ENCODE measurements at places on chromosomes 11 and 22.

DNA sequence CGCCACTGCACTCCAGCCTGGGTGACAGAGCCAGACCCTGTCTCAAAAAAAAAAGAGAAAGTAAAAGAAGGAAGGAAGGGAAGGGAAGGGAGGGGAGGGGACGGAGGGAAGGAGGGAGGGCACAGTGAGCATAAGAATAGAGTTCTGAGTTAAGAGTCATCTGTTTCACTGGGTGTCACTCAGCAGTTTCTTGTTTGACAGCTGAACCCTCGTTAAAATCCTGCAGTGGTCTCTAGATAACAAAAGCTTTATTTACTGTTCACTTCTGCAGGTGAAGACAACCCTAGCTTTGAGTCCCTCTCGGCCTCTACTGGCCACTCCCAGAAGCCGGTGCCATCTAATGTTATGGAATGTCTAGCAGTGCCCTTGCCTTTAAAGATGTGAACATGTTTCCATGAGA, 71.2 kb downstream of the CLPB start:
- H3K27ac ChIP-seq: no peak overlapping the region
- no peak overlapping the region for H3K4me3 ChIP-seq
- no peaks in the 10 kb centered on the region for H3K36me3 ChIP-seq
- DNase-seq: no peak
- no peaks in the 10 kb centered on the region for H3K27me3 ChIP-seq
- H3K4me1 ChIP-seq: no peaks in the 10 kb centered on the region

- no peaks in the 10 kb centered on the region for H3K36me3 ChIP-seq
- H3K4me3 ChIP-seq: no peak overlapping the region
- no peaks in the 10 kb centered on the region for H3K4me1 ChIP-seq
- H3K27me3 ChIP-seq: no peaks in the 10 kb centered on the region
These were observed 146.8 kb downstream of the DBX1 start for GRCh38 chr11:20013346-20014066.

- no peak overlapping the region for H3K27ac ChIP-seq
- no peak overlapping the region for H3K4me3 ChIP-seq
These were observed 29.7 kb upstream of the TEF start for GRCh38 chr22:41352058-41352457.

DNA sequence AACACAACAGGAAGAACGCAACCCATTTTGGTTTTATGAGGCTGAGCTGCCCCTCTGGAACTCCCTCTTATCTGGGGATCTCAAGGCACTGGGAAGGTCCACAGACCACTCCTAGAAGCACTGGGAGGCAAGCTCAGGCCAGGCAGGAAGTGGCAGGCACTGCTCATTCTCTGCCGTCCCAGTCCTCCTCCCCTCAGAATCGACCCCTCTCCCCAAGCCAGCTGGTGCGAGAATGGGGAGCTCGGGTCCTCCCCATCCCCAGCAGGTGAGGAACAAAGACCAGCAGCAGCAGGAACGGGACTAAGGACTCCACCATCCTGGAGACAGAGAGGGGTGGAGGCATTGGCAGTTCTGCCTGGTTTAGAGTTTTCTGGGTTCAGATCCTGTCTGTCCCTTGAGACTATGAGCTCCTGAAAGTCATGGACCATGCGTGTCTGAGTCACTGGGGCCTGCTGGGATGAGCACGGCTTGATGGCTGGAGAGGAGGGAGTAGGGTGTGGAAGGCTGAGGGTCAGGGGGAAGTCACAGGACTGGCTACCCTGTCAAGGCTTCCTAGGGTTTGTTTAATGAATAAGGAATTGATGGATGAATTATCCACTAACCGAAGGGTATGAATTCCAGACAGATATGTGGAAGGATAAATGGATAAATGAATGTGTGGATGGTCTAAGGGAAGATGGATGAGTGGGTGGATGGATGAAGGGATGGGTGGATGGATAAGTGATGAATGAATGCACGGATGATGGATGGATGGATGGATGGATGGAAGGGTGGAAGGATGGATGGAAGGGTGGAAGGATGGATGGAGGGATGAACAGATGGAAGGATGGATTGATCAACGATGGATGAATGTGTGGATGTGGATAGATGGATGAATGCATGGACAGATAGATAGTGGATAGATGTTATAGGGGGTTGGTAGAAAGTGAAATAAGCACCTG, 6.4 kb downstream of the MYEOV start:
- no peak overlapping the region for H3K27ac ChIP-seq
- H3K36me3 ChIP-seq: no peaks in the 10 kb centered on the region
- no peak overlapping the region for H3K4me3 ChIP-seq
- H3K27me3 ChIP-seq: no peaks in the 10 kb centered on the region
- DNase-seq: no peak

- H3K4me1 ChIP-seq: peaks cover 50% of the 10 kb centered on the region
- no peak for DNase-seq
- no peak overlapping the region for H3K4me3 ChIP-seq
- H3K27me3 ChIP-seq: no peaks in the 10 kb centered on the region
These were observed 21.0 kb downstream of the RPL3 start for GRCh38 chr22:39298241-39298987.

DNA sequence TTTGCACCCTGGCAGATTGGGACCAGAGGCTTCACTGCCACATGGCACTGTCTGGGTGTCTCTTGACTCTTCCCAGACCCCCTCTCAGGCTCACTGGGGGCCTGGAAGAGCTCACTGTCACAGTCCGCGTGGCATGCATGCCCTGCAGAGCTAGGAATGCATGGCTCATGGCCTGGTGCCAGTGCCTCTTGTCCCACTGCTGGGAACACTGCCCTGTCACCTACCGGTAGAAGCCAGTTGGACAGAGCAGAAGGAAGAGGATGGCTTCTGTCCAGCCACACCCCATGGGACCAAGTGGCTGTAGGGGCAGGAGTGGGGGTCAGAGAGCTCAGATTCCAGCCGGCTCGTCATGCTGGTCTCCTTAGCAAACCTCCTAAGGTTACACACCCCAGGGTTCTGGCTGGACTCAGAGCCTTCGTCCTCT, 29.7 kb downstream of the MB start:
- no peak for DNase-seq
- H3K27me3 ChIP-seq: no peaks in the 10 kb centered on the region
- no peaks in the 10 kb centered on the region for H3K36me3 ChIP-seq
- H3K27ac ChIP-seq: no peak overlapping the region
- H3K4me3 ChIP-seq: no peak overlapping the region
- peaks cover 6% of the 10 kb centered on the region for H3K4me1 ChIP-seq

GRCh38 chr22:18077087-18077638, 627 bp upstream of the PEX26 start:
- DNase-seq: no peak
- no peaks in the 10 kb centered on the region for H3K27me3 ChIP-seq
- peak overlapping the region; percentile 77 for H3K27ac ChIP-seq
- H3K4me1 ChIP-seq: peaks cover 35% of the 10 kb centered on the region

DNA sequence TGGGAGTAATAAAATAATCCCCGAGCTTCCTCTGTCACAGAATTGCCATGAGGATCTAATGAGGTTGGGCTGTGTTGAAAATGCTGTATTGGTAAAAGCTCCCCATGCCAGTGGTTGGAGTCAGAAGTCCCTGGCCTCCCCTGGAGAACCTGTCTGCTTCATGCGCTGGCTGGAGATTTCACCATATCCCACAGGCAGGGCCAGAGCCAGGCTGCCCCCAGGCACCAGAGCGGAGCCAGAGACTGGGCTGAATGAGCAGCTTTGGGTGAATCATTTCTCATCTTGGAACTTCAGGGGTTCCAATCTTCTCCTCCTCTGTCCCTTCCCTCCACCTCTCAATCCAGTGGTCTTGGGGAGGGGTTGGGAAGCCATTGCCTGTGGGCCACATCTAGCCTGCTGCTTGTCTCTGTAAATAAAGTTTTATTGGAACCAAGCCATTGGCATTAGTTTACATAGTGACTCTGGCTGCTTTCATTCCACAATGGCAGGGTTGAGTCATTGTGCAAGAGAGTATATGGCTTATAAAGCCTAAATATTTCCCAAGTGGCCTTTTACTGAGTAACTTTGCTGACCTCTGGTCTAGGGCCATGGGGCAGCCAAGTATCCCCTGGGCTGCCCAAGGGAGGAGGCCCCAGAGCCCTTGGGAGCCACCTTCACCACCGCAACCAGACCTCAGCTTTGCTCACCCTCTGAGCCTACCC, 35.2 kb downstream of the LRRC10B start:
- no peak for DNase-seq
- no peak overlapping the region for H3K4me3 ChIP-seq
- no peak overlapping the region for H3K27ac ChIP-seq
- H3K4me1 ChIP-seq: no peaks in the 10 kb centered on the region

DNA sequence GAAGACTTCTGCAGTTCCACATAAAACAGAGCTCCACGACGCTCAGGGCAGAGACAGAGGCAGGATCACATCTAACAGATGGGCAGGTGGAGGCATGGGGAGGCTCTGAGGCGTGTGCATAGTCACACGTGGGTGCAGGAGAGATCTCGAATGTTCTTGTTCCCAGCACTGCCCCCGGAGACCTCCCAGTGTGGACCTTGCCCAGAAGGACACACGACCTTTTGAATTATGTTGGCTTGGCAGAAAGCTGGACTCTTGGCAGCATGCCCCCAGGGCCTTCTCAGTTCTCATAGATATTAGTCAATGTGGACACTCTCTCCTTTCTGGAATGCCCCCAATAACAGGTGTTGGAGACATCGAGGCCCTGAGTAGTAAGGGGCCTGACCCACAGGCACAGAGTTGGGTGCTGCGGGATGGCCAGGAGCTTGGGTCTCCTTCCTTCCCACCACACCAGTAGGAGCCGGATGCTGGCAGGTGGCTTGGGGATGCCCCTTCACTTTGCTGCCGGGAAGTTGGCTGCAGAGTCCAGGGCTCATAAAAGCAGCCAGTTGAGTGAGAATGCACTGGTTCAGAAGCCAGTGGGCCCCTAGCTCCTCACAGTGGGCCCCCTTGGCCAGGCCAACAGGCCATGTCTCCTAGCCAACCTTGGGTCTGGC, 12.1 kb downstream of the MYEOV start:
- no peaks in the 10 kb centered on the region for H3K27me3 ChIP-seq
- H3K4me1 ChIP-seq: peaks cover 13% of the 10 kb centered on the region
- no peak overlapping the region for H3K27ac ChIP-seq
- no peak overlapping the region for H3K4me3 ChIP-seq

- peaks cover 15% of the 10 kb centered on the region for H3K4me1 ChIP-seq
- no peak for DNase-seq
- H3K27ac ChIP-seq: no peak overlapping the region
- no peaks in the 10 kb centered on the region for H3K36me3 ChIP-seq
- no peaks in the 10 kb centered on the region for H3K27me3 ChIP-seq
These were observed 135.0 kb upstream of the NECTIN1 start for GRCh38 chr11:119863851-119864601.

- no peaks in the 10 kb centered on the region for H3K27me3 ChIP-seq
- no peaks in the 10 kb centered on the region for H3K36me3 ChIP-seq
- DNase-seq: no peak
- no peak overlapping the region for H3K27ac ChIP-seq
These were observed 100.6 kb downstream of the WNT7B start for GRCh38 chr22:45876136-45877035.

DNA sequence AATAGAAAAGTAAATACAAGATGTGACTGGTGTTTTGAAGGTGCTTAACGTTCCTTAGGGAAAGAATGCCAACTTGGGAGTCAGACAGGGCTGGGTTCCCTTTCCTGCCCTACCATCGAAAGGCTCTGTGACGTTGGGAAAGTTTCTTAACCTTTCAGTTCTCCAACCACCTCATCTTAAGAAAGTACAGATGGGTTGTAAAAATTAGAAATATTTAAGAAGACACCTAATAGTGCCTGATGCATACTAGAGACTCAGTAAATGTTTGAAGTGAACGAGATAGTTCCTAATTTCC, 1.1 kb downstream of the GTPBP1 start:
- peaks cover 9% of the 10 kb centered on the region for H3K36me3 ChIP-seq
- no peaks in the 10 kb centered on the region for H3K27me3 ChIP-seq
- peaks cover 50% of the 10 kb centered on the region for H3K4me1 ChIP-seq

DNA sequence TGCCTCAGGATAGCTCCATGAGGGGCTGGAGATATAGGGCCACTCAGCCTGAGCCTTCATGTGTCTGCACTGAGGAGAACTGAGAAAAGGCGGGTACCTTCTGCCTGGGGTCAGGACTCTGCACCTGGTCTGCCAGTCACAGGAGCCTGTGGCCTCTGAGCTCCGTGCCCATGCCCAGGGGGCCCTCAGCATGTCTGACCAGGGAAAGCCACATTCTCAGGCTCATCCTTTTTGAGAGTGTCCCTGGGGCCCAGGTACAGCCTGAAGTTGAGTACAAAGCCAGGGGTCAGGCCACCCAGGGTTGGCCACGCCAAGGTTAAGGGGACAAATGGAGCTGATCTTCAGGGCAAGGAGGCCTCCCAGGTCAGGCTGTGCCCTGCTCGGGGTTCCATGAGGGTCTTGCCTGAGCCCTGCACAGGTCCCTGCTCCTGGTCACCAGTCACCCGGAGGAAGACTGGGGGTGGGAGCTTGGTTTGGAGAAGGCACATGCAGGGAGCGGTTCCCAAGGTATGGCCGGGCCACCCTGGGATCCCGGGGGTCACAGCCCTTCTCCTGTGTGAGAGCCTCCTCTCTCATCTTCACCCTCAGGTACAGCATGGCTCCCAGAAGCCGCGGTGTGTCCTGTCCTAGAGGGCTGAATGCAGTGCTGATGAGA, 6.0 kb downstream of the DENND6B start:
- no peak overlapping the region for H3K27ac ChIP-seq
- no peak for DNase-seq
- H3K4me3 ChIP-seq: no peak overlapping the region

DNA sequence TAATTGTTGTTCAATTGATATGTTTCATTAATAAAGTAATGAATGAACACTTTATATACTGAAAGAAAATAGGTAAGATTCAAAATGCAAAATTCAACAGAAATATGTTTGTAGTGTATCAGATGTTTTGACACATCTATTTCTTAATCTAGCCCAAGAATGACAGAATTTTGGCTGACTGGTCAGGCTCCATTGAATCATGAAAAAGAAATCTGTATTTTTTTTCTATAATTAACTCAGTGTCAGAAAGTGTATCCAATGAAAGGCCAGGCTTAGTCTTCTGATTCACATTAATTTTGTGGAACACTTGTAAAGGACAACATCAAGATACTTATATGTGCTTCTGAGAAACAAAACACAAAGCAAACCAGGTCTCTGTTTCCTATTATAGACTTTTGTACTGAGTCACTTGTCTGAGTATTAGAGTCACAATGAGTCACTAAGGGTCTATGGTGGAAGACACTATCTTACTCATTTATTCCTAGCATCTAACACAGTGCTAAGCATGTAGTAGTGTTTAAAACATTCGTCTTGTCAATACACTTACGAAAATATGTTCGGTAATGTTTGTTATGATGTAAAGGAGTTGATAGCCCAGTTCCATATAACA, 297.7 kb upstream of the CCDC90B start:
- H3K4me1 ChIP-seq: no peaks in the 10 kb centered on the region
- H3K27me3 ChIP-seq: no peaks in the 10 kb centered on the region
- no peak for DNase-seq
- no peak overlapping the region for H3K4me3 ChIP-seq
- no peaks in the 10 kb centered on the region for H3K36me3 ChIP-seq
- no peak overlapping the region for H3K27ac ChIP-seq

GRCh38 chr22:19018256-19018655, 82.2 kb upstream of the PRODH start:
- H3K4me3 ChIP-seq: no peak overlapping the region
- H3K36me3 ChIP-seq: no peaks in the 10 kb centered on the region
- no peak overlapping the region for H3K27ac ChIP-seq

GRCh38 chr11:122523846-122524805, 131.4 kb upstream of the UBASH3B start:
- H3K36me3 ChIP-seq: no peaks in the 10 kb centered on the region
- DNase-seq: no peak
- no peaks in the 10 kb centered on the region for H3K27me3 ChIP-seq
- H3K27ac ChIP-seq: no peak overlapping the region
- H3K4me3 ChIP-seq: no peak overlapping the region
